GM12865 (cell line): ENCODE measurements at places on chromosomes 11 and 22.

- no peak for DNase-seq
Measured at GRCh38 chr11:80007616-80008015, 566.8 kb upstream of the TENM4 start.

DNA sequence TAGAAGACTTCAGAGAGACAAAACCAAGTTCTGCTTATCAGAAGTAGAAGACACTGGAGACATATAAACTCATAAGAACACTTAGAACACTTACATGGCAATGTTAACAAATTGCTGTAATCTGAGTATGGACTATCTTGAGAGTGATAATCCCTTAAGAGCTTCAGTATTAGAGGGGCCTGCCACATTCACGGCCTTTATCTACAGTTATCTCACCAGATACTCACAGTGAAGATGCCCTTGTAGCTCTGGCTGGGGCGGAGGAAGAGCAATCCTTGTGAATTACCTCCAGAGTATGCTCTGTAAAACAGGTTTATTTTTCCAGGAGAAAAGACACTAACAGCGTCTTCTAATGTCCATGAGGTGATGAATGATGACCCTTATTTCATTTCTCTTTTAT lies 762.8 kb downstream of the FAM181B start:
- no peak for DNase-seq

DNA sequence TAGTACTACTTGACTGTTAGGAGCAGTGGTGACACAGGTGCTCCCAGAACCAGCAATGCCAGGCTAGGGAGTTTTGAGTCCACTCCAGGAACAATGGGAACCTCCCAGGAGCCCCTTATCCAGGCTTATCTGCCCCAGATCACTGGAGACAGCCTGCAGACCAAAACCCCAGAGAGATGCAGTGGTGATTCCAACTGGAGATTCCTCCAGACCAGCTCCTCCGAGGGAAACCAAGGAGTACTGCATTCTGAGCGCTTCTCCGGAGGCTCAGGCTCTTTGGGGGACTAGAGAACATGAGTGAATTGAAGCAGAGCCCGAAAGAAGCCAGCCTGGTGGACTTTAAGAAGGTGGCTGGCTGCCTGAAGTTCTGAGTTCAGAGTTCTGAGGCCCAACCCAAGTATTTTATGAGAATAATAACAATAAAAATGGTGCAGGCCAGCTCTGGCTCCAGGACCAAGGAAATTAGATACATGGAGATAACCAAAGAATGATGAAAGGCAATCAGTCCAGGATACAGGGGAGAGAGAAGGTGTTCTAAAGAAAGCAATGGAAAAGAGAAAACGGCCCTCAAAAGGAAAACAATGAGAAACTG lies 1.3 kb upstream of the TMEM25 start:
- DNase-seq: no peak

GRCh38 chr22:25764270-25765015 lies 22.5 kb downstream of the MYO18B start:
- DNase-seq: no peak

DNA sequence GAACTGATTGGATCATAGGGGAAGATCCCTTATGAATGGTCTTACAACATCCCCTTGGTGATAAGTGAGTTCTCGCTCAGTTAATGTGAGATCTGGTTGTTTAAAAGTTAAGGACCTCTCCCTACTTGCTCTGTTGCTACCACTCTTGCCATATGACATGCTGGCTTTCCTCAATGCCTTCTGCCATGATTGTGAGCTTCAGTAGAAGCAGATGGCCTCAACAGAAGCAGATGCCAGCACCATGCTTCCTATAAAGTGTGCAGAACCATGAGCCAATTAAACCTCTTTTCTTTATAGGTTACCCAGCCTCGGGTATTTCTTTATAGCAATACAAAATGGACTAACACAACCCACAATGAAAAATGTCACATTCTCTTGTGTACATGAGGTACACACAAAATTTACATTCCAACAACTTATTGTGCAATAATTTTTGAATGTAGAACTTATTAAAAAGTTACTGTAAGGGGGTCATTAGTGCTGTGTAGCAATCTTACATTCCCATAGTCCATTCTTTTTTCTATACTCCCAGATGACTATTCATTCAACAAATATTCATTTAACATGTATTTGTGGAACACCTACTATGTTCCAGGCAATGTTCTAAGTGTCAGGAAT lies 10.3 kb downstream of the CYP2R1 start:
- DNase-seq: no peak

GRCh38 chr11:45852018-45852711 lies 4.9 kb downstream of the CRY2 start:
- DNase-seq: no peak

DNA sequence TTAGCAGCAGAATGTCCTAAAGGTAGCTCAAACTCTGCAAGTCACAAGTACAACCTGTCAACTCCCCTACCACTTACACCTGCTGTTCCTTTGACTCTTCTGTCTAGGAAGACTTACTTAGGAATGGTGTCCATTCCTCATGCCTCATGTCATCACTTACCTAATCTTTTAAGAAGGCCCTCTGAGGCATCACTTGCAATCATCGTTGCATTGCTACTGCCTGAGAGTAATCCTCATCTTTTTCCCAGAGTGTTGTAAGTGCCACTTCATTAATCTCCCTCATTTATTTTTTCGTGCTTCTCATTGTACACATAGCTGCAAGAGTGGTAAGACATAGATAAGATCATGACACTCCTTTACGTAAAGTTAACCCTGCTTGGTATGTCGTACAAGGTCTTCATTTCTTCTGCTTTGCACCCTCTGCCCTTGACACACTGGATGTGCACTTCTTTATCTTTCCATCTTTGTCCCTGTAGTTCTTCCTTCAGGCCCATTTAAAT lies 54.6 kb downstream of the SFI1 start:
- no peak for DNase-seq

GRCh38 chr11:7603031-7603781 lies 70.1 kb downstream of the CYB5R2 start:
- DNase-seq: no peak

- DNase-seq: no peak
Measured at GRCh38 chr22:39284142-39284980, 35.1 kb downstream of the RPL3 start.

- DNase-seq: no peak
Measured at GRCh38 chr11:70255477-70256116, 14.9 kb upstream of the PPFIA1 start.

- no peak for DNase-seq
Measured at GRCh38 chr22:43783777-43784176, 28.3 kb downstream of the EFCAB6 start.

GRCh38 chr11:104819107-104819506 lies 79.2 kb downstream of the CASP12 start:
- no peak for DNase-seq

- no peak for DNase-seq
Measured at GRCh38 chr22:46843821-46844255, 81.4 kb downstream of the TBC1D22A start.

DNA sequence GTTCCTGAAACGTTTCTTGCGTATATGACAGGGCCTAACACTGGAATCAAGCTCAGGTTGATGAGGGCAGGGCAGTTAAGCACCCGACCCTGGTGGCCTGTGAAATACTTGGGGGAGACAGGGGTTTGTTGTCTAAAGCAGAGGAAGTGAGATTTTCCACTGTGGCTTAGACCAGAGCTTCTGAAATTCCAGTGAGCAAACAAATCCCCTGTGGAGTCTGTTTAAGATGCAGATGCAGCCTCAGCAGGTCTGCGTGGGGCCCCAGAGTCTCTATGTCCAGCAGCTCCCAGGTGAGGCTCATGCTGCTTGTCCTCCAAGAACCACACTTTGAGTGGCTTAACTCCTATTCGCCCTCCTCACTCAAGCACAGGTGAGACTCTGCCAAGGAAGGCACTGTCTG lies 39.1 kb upstream of the PRAME start:
- DNase-seq: no peak

GRCh38 chr22:46614025-46614931 lies 5.9 kb upstream of the GRAMD4 start:
- DNase-seq: peak; percentile 82

GRCh38 chr11:103418014-103418413 lies 308.8 kb downstream of the DYNC2H1 start:
- DNase-seq: no peak

DNA sequence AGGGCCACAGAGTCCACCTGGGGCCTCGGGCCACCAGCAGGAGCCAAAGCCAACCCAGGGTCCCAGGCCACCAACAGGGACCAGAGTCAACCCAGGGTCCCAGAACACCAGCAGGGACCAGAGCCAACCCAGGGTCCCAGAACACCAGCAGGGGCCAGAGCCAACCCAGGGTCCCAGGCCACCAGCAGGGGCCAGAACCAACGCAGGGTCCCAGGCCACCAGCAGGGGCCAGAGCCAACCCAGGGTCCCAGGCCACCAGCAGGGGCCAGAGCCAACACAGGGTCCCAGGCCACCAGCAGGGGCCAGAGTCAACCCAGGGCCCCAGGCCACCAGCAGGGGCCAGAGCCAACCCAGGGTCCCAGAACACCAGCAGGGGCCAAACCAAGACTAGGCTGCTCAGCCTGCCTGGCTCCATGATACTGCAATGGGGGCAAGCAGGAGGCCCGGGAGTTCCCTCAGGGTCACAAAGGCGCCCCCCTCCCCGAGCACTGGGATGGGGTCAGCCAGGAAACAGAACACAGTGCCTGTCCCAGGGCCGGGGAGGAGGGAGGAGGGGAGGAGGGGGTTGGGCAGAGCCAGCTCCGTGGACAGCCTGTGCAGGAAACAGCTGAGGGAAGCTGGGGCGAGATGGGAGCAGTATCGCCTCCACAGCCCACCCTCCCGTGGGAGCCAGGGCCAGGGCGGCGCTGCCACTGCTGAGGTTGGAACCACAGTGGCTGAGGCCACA lies 62.0 kb upstream of the PRR5 start:
- DNase-seq: no peak

DNA sequence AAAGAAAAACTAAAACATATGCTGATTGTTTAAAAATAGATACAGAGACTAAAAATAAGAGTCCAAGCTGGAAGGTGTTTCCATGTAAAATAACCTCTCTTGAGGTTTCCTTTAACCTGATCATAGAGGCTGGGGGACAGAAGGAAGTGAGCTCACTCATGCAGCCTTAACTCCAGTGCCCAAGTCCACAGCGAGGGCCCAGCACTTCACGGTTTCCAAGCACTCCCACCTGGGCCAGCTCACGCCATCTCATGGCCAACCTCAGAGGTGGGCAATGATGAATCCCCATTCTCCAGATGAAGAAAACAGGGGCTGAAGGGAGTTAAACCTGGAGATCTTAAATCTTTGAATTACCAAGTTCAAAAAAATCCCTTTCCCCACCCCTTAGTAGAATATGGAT lies 14.9 kb upstream of the TFIP11 start:
- DNase-seq: no peak

DNA sequence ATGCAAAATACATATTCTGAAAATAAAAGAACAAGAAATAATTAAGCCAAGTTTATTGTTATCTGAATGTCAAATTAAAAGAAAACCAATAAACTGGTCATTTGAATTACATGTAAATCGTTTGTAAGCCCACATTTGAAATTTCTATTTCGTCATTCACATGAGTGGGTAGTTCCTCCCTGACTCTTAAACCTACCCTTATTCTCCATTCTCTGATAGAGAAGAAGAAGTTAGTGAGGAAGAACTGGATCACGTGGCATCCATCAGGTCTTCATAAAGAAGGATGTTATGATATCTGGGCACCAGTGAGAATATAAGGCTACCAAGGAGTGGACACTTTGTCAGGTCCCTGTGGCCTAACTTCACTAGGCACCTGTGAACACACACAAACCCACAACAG lies 328.1 kb downstream of the OPCML start:
- no peak for DNase-seq

- no peak for DNase-seq
Measured at GRCh38 chr11:2390725-2391151, 9.8 kb upstream of the TSSC4 start.

DNA sequence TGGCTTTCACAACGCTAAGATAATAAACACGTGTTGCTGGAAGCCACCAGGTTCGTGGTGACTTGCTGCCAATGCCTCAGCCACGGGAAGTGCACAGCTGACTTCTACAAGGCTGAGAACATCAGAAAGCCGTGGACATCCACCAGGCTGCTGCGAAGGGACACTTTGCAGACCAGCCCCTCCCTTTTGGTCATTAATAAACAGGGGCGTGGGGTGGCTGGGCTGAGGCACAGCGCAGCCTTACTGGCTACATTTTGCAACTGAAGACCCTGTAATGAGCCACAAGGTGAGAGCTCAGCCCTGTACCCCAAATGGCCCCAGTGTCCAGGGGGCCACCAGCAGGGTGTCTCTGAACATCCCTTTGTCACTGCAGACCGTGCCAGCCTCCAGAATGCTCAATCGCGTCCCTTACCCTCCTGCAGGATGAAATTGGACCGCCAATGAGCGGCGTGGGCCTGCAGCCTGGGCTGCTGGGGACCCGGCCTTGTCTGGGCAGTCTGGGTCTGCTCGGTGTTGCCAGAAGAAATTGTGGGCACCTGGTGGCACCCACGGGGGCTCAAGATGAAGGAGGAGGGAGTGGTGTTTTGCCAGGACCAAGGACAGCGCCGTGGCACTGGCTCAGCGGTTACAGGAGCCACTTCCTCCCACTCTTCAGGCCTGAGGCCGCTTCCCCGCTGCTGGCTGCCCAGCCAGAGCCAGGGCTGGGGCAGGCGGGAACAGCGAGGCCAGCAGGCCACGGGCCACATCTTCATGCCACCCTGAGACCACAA lies 181.9 kb downstream of the CTTN start:
- DNase-seq: no peak

GRCh38 chr22:46797355-46797754 lies 34.9 kb downstream of the TBC1D22A start:
- DNase-seq: peak; percentile 57

DNA sequence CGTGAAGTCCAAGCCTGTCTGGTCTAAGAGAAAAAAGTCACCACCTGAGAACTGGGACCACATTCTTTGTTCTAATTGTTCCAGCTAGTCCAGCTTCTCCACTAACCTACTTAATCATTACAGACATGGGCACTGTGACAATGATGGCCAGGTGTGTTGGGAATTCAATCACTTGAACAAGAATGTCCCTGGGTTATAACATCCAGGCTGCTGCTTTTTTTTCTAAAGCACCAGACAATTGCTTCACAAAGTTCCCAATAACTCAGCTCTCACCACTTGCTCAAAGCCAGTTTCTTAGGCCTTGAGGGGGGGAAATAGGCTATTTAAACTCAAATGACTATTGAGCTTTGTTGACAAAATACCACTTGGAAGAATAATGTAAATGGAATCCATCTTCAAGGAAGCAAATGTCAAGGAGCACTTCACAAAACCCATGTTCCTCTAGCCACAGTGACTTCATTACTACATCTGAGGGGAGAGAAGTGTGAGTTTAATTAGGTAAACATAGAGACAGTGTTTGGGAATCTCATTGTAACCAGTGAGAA lies 80.3 kb downstream of the ME3 start:
- DNase-seq: no peak

DNA sequence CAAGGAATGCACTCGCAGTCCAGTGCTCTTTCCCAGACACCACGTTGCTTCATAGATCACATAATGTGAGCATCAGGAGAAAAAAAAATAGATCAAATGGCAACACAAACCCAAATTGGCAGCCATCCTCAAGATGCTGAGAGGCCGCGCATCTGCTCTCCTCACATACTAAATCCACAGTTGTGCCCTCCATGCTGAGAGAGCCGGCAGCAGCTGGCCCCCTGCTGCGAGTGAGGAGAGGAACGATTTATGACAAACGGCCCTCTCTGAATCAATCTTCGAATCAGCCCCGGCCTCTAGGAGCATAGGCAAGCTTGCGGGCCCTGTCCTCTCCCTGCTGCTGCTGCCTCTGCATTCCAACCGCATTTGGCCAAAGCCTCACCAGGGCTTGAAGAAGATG lies 159.9 kb upstream of the TENM4 start:
- DNase-seq: no peak

- no peak for DNase-seq
Measured at GRCh38 chr11:33777906-33778305, 3.6 kb upstream of the FBXO3 start.
